ENCODE measurements at places on chromosomes 5 and 9.

GRCh38 chr5:141780952-141781781 is 97.0 kb downstream of the PCDH1 start:
- DNase-seq, result no peak

GRCh38 chr9:105690742-105691141 is 3.6 kb upstream of the TMEM38B start:
- DNase-seq, result no peak

GRCh38 chr5:146762830-146763229 is 115.7 kb downstream of the PPP2R2B start:
- DNase-seq, result no peak

DNA sequence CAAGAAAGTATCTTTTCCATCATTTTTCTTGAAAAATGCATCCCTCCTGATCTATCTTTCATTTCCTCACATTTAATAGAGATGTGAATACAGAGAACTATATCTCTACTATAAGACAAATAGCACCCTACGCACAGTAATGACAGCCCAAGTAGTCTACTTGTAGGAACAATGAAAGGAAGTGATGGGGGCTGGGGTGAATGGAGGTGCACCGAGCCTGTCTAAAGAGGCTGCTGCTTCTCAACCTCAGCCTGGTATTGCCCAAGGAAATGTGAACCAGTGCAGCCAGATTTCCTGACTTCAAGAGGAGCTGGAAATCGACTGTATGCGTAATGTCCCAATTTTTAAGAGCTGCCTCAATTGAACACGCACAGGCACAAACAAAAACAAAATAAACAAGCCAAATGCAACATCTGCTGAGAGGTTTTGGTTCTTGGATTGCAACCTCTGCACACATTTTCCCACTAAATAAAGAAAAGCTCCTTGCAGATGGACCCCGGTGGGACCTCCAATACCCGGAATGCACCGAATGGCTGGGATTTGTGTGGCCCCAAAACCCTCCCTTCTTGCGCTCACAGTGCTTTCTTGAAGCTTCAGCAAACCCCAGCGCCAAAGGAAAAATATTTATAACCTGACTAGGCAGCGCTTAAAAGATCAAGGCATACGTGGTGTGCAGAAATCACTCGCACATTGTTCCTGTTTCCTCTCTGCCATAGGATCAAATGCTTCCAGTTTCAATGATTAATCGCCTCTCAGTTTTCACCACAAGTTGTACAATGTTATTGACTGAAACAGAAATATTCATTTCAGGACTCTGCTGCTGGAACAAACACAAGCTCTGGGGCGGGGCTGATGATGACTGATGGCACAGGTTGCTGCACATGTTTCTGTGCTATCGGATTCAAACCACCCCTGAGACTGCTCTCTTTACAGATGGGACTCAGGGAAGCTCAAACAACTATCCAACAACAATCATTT is 68.3 kb downstream of the KCNIP1 start:
- DNase-seq, result no peak

DNA sequence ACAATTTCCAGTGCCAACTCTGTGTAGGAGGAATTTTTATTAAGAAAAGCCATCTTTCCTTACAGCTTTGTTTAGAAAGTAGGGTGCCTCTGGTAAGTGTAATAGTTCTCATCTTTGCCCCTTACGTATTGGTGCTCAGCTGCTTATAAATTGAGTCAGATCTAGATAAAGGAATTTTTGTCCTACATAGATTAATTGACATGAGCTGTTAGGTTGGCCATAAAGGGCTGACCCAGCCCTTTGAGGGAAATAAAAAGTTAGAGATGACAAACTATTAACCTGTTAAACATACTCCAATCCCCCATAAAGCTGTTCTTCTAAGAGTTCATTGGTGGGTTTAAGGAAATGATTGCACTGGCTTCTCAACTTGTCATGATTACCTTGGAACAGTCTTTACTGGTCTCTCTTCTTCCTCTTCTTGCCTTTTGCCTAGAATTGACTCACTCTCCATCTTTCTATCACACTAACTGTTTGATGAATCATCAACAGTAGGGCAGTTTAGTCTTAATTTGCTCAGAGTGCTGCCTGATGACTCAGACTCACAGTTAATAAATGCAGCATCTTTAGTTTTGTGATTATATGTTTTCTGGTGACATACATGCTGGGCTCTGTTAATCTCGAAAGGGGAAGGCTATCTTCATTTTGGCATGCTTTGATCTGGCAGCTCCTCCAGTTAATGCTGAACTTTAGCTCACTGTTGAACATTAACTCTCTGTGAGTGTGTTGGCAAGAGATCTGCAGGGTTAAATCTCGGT is 51.7 kb downstream of the ARHGAP26 start:
- no peak for DNase-seq

DNA sequence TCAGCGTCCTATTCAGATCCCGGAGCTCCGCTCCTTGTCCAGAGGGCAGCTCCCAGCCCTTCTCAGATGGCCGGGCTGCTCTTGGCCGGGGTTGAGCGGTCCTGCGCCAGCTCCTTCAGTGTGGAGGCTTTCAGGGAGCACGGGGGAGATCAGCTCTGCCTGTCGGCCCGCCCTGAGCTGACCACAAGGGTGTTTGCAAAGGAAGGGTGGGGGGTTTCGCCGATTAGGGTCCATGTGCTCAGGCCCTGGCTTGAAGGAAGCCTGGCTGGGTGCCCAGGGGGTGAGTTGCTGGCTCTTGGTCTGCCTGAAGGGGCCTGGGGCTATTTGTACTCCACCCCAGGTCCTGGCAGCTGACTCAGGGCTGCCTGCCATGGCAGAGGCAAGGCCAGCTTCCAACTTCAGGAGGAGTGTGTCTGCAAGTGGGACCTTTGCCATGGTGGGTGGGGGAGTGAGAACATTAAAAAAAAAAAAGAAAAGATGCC is 250.1 kb upstream of the KLF4 start:
- DNase-seq, result no peak

DNA sequence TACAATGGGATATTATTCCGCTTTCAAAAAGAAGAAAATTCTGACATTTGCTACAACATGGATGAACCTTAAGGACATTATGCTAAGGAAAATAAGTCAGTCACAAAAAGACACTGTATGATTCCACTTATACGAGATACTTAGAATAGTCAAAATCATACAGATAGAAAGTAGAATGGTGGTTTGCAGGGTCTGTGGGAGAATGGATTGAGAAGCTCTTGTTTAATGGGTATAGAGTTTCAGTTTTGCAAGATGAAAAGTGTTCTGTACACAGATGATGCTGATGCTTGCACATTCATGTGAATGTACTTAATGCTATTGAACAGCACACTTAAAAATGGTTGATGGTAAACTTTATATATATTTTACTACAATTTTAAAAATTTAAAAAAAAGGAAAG is 2050.7 kb upstream of the WWC1 start:
- no peak for DNase-seq

- no peak for DNase-seq
These were observed 5.8 kb upstream of the FSTL4 start for GRCh38 chr5:133618141-133618540.

GRCh38 chr5:94471521-94471920 is 146.9 kb downstream of the KIAA0825 start:
- DNase-seq, result no peak

DNA sequence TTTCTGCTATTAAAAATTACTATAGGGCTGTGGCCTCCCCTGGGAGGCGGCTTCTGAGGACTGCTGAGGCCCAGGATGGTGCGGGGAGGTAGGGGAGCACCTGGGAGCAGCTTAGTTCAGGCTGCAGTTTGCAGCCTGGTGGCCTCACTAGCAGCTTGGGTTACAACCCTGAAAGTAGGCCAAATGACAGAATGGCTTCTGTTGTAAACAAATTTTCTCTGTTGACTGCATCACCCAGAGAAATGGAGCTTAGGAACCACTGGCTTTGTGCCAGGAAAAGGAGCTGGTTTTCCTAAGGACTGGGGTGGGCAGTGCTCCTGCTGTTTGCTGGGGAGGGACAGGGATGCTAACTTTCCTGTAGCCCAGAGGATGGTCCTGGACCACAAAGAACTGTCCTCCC is 130.3 kb downstream of the ENTREP1 start:
- no peak for DNase-seq

DNA sequence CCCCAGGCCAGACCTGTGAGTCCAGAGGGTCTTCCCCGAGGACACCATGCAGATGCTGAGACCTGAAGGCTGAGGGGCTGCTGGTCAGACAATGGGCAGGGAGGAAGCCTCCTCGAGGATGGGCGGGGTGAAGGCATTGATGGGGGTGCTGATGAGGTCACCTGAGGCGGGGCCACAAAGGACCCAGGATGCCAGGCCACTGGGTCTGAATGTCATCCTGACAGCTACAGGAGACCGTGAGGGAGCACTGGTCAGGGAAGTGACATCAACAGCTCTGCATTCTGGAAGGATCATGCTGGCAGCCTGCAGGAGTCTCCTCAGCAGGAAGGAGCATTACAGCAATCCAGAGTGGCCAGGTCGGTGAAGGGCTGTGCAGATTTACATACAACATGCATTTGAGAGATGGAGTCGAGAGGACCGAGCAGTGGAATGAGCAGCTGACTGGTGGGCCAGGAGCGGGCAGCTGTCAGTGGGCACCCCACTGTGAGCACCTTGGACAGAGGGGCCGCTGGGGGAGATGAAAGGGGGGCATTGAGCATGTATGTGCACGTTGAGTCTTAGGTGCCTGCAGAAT is 77.7 kb upstream of the ADAMTS2 start:
- no peak for DNase-seq

GRCh38 chr5:68033029-68033428 is 182.5 kb upstream of the PIK3R1 start:
- no peak for DNase-seq

GRCh38 chr9:27457445-27457844 is 66.6 kb upstream of the IFNK start:
- DNase-seq, result no peak

Measured in naive thymus-derived CD8-positive, alpha-beta T cell (primary cell).